ACHN (cell line): ENCODE measurements at places on chromosomes 4 and X.
A peak's percentile ranks its signal among the peaks of the same experiment; 100 is the strongest.

- no peak for DNase-seq
Observed at GRCh38 chr4:99033956-99034355, 38.4 kb downstream of the METAP1 start.

GRCh38 chrX:77640702-77641101 is 145.3 kb downstream of the ATRX start:
- no peak for DNase-seq

GRCh38 chr4:39699687-39700409 is 1.9 kb downstream of the UBE2K start:
- DNase-seq = peak; percentile 15

DNA sequence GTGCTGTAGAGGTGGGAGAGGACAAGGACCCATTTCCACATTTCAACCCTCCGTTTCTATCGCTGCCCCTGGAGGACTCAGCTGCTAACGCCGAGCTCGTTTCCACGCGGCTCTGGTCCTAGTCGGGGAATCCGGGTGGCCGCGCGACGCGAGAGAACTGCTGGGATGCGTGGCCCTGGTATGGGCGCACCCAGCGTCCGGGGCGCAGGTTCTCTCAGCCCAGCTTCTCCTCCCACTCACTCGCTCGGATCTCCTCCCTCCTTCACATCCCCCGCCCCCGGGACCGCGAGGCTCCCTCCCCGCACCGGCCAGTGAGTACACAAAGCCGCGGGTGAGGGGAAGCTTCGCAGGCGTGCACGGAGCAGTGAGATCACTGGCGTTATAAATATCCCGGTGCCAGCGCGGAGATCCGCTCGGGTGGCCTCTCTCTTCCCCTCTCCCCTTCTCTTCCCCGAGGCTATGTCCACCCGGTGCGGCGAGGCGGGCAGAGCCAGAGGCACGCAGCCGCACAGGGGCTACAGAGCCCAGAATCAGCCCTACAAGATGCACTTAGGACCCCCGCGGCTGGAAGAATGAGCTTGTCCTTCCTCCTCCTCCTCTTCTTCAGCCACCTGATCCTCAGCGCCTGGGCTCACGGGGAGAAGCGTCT is at the start of gene FGF5:
Gene FGF5 (plus strand): TSS at position 412 of the 649 bp plus-strand sequence. CDS start 161 bp downstream, at position 573.
- peak; percentile 92 for DNase-seq

DNA sequence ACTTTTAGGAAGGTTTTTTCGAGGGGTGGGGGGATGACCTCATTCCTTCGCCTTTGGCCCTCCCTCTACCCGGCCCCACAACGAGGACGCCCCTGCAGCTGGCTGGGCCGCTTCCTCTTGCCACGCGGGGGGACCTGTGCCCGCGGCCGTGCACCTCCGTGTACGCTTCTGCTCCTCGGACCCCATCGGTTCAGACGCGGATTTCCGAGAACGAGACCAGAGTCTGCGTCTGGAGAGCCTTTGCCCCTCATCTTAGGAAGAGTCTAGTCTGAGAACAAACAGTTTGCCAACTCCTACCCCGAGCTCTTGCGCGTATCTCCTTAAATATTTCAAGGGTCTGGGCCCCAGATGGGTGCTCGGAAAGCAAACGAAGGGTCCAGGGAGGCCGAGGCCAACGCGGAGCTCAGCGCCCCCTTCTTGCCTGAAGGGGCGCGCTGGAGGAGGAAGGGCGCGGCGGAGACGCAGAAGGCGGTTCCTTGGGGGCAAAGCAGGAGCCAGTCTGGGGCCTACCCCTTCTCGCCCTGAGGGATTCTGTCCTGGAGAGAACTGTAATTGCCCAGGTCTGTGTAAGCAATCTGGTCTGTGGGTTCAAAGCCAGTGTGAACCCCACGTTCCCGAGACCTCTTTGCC is 3.9 kb upstream of the SFRP2 start:
- no peak for DNase-seq

DNA sequence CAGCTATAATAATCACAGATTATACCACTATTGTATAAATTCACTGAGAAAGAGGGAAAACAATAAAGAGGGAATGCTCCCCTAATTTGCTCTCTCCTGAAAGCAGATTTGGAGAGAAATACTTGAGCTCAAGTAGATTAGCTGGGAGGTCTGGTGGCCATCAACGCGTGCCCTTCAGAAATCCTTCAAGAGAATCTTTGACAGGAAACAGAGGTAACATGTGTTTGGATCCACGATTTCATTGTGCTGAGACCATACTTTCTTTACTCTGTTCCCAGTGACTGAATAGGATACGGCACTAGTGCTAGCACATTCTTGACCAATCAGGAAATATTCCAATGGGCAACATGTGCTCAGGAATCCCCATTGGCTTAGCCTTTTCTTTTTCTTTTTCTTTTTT is 1395.3 kb downstream of the RAPGEF2 start:
- DNase-seq = no peak

GRCh38 chr4:72319601-72320021 is 249.4 kb downstream of the ADAMTS3 start:
- peak; percentile 57 for DNase-seq

DNA sequence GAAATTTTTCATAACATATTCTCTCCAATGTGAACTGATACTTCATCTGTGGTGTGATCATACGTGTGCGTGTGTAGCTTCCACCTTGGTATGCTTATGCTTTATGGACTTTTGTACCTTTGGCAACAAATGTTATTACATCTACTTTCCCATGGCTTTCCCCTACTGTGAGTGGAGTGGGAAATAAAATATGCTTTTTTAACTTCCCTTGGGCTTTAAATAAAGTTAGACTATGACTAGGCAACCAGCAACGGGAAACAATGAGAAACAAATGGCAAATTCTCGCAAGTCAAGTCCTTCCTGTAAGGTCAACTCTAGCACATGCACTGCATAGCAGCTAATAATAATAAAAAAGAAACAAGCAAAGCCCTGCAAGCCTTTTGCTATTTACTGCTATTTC is 205.0 kb upstream of the PDE5A start:
- DNase-seq = no peak

DNA sequence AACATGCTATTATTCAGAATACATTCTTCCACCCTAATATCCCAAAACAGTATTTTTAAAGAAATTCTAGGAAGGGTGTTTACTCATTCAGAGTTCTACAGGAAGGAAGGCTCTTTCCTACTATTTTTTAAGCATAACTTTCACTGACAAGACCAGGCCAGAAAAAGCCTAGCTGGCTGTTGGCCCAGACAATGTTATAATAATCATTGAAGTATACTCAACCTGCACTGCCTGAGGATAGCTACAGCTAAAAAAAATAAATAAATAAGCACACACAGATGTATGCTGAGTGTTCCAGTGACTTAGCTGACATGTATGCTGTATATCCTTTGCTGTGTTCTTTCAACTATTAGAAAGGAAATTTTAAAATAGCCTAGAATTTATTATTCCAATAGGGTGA is 145.8 kb upstream of the SPRY1 start:
- DNase-seq = no peak

DNA sequence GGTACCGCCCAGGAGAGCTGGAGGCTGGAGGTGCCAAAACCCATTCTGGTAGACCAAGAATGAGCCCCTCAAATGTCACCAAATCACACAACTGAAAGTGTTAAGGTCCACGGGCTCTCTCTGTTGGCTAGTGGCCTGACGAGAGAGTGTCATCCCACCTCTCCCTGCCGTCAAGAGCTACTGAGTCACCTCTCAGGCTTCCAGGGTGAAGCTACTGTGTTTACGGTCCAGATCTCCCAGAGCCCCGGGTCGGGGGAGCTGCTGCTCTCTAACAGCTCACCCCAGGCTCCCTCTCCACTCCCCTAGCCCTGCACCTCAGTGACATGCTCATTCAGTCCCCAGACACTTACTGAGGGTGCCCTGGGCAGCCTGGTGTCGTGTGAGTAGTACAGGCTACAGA is 59.2 kb downstream of the ADGRG2 start:
- DNase-seq = peak; percentile 27

DNA sequence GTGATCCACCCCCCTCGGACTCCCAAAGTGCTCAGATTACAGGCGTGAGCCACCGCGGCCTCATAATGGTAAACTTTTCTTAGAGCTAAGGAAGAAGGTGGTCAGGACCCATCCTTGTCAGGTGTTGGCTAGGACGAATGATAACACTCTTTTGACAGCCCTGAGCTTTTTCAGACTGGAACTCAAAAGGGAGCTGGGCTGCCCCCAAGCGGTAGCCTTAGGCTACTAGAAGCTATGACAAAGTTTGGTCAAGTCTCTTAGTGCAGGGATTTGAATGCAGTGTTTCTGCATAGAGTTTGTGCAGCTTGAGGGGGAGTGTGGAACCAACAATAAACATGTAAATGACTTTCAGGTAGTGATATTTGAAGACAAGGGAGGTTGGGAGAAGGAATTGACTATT is 11.8 kb upstream of the HSD17B10 start:
- DNase-seq = peak; percentile 25

DNA sequence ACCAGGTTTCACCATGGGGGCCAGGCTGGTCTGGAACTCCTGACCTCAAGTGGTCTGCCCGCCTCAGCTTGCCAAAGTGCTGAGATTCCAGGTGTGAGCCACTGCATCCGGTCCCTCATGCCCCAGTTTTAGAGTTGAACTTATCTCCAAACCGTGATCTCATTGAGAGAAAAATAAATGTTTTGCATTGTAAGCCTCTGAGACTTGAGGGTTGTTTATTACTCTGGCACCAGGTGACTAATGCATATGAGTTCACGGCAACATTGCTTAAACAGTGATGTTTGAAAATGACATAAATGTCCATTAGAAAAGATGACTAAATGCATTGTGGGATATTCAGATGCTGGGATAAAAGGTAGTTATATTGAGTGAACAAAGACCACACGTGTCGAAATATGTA is 22.9 kb upstream of the FAT1 start:
- no peak for DNase-seq

GRCh38 chr4:182556580-182556979 is 313.4 kb downstream of the TENM3 start:
- no peak for DNase-seq

GRCh38 chr4:122827879-122828601 is 1.4 kb downstream of the FGF2 start:
- DNase-seq = peak; percentile 63

DNA sequence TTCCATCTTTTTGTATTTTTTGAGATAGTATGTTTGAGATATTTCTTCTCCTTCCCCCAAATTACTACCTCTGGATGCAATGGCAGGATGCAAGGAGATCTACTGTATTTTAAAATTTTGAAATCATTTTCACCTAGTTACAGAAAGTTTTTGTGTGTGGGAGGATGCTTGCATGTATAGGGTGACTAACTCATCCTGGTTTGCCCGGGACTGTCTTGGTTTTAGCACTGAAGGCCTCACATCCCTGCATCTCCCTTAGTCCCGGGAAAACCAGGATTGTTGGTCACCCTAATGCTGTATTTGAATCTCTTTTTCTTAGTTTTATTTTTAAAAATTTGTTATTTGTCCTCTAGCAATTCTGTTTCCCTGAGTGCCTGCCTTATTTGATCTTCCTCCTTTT is 12.1 kb downstream of the SUPT20HL2 start:
- DNase-seq = no peak

GRCh38 chrX:72620550-72621145 is 48.0 kb upstream of the HDAC8 start:
- peak; percentile 75 for DNase-seq

DNA sequence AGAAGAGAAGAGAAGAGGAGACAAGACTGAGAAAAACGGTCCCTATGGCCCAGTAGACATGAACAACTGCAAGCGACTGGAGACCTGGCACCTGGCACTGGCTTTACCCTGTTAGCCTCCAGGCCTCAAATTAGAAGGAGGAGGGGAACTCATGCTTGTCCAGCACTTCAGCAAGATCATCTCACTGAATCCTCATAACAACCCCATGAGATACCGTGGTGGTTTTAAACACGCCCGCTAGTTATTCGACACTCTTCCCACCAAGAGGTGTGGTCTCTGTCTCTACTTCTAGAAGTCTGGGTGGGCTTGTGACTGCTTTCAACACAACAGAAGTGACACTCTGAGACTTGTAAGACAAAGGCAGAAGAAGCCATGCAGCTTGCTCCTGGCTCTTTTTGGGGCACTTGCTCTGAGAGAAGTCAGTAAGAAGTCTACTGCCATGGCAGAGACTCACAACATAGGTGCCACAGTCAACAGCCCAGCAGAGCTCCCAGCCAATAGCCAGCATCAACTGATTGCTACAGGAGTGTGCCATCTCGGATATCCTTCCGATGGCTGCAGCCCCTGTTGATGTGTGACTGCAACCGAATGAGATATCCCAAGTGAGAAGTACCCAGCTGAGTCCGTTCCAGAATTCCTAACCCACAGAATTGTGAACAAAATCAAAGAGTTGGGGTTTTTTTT is 34.0 kb upstream of the BCOR start:
- no peak for DNase-seq

DNA sequence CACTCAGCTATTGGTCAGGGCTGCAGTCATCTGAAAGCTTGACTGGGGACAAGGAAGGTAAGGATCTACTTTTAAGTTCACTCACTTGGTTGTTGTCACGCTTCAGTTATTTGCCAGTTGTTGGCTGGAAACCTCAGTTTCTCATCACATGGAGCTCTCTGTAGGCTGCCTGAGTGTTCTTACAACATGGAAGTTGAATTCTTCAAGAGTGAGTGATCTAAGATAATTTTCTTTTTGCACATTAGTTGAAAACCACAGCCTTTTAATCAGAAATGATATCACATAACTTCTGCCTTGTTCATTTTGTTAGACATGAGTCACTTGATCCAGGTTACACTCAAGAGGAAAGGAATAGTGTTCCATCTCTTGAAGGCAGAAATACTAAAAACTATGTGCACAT is 552.7 kb downstream of the RAPGEF2 start:
- peak; percentile 1 for DNase-seq

- no peak for DNase-seq
Observed at GRCh38 chr4:123784626-123785025, 388.0 kb downstream of the SPRY1 start.

GRCh38 chrX:1386338-1387127 is 5.4 kb downstream of the SLC25A6 start:
- DNase-seq = no peak

DNA sequence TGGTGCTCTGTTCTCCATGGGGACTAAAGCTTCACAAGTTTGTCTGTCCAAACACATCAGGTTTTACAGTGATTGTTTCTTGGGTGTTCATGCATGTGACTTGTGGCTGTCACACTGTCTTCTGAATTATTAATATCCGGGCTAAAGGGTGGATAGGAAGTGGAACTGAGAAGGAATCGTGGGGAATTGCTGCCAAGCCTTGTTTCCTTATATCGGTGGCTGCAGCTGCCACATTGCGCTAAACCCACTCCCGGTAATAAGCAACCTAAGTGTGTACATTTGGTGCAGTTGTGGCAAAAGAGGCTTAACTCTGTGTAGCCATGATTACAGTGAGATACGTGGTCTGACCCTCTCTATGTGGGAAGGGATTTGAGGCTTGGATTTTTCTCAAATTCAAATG is 30.7 kb downstream of the SEPTIN11 start:
- DNase-seq = no peak
